ENCODE measurements at places on chromosomes 12 and 14. TPM values are rescaled to one million over a fixed set of nuclear protein-coding genes. Genes with fewer than 3 reads are reported as not detected.

The DIO2 gene
- not detected for total RNA-seq

The FOXG1 gene
- total RNA-seq: not detected

The DTX1 gene
- total RNA-seq: not detected

The B4GALNT3 gene
- total RNA-seq: 8.3 TPM

Measured in bronchial epithelial cell (primary cell).